ENCODE measurements at places on chromosomes 5 and 9.

DNA sequence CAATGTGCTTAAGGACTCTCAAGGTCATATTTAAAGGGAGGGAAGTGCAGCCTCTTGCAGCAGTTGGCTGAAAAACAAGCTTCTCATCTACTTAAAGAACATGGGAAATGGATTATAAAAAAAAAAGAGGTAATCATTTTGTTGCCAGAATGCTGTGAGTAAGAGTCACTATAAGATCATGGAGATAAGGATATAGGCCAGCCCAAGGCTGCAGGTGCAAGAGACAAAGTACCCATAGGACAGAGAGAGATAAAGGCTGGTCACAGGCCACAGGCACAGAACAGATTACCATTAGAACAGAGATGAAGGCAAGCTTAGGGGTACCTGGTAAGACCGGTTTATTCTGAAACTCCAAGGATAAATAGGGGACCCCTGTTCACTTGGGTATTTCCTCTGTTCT, 70.5 kb downstream of the CDKN2A start:
- no peak for DNase-seq

GRCh38 chr5:139486201-139486600, 3.6 kb upstream of the STING1 start:
- no peak for DNase-seq

DNA sequence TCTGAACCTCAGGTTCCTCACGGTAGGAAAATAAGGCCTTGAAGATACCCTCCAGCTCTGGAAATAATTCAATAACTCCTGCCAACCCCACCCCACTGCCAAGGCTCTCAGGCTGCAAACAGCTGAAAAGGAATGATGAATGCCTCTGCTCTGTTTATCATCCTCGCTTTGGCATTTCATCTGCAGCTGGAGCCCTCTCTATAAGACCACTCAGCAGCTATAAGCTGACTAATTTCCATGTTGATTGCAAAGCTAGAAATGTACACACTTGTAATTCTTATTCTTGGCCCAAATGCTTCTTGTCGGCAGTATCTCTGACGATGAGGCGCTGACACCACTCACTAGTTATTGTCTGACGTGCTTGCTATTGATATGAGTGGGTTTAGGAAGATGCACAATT, 408.4 kb upstream of the NMUR2 start:
- no peak for DNase-seq

GRCh38 chr9:35114113-35114839, 1.4 kb downstream of the ATOSB start:
- peak; percentile 97 for DNase-seq

DNA sequence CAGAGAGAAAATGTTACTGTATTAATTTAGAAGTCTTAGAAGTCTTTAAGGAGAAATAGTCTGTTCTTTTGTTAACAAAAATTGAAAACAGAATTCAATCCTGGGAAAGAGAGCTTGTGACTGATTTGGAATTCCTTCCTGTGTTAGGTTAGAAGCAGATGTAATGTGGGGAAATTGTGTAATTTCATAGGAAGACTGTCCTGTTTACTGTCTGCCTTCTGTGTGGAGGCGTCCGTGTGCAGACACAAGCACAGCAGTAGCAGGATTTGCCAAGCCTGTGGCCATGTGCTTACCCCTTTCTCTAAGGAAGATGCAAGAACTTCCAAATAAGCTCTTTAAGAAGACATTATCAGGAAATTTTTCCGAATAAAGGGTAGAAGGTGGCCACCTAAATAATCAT, 36.7 kb upstream of the F2R start:
- DNase-seq: no peak

DNA sequence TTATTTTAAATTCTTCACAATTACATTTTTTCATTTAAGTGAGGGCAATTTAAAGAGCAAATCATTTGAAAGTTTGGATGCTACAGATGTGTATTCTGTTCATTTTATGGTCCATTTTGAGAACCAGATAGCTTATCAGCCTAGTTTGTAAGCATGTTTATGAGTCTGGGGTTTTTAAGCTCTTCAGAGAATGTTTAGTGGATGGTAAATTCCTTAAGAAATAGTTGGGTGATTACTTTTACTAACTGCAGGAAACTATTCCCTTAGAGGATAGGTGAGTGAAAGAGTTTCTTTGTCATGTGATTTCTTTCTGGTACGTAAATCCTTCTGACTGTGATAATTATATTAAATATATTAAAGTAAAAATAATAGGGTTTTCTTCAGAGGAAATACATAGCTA, 17.6 kb downstream of the RASGRF2 start:
- DNase-seq: no peak

GRCh38 chr5:8650186-8650585, 781.2 kb downstream of the MTRR start:
- peak; percentile 27 for DNase-seq

DNA sequence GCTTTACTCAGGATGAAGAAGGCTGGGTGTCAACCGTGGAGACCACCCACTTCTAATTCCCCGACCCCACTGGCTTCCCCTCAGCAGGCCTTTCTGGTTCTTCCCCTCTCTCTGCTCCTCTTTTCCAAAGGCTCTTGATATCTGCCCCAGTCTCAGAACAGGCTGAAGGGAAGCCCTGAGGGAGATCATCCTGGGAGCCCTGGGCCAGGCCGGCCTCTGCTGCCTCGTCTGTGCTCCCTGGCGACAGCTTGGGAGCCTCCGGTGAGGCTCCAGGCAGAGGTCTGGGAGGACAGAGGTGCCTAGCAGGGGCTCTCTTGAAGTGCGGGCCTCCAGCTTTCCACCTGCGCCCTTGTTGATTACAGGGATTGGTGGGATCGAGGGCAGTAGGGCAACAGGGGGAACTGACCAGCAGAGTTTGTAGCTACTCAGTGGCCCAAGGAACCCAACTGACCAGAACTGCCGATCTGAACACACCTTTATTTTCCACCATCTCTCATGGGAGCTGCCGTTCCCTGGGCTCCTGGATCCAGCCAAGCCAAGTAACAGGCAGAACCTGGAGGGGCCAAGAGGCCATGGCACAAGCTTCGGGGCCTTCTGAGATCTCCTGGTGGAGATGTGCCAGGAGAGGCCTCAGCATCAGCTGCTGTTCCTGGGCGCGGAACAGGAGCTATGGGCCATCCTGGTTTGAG, 198.5 kb downstream of the CACNA1B start:
- DNase-seq: no peak

DNA sequence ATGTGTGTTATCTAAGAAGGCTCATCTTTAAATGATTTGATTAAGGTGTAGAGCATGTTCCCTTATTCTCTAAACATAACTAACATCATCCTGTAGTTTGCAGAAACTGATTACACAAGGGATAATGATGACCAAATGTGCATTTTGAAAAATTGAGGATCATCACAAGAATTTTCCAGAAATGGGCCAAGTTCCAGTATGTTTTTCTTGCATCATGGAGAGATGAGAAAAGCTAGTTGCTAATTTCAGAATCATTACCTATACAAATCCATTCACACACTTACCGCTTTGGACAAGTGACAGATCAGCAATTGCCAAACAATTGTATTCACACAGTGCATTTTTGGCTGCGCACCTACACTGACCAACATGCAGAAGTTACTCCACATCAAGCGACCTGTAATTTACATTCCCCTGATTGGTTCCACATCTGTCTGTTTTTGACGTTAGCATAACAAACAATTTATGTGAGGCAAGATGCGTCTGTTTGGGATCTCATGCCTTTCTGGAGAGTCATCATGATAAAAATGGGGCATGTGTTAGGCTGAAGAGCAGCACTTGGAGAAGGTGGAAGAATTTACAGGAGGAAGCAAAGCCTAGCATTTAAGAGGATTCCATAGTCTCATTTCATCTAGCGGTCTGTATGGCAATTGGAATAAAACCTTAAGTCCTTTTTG, 2.8 kb upstream of the BNC2 start:
- peak; percentile 22 for DNase-seq

GRCh38 chr5:2530609-2531008, 220.9 kb downstream of the IRX2 start:
- DNase-seq: no peak

DNA sequence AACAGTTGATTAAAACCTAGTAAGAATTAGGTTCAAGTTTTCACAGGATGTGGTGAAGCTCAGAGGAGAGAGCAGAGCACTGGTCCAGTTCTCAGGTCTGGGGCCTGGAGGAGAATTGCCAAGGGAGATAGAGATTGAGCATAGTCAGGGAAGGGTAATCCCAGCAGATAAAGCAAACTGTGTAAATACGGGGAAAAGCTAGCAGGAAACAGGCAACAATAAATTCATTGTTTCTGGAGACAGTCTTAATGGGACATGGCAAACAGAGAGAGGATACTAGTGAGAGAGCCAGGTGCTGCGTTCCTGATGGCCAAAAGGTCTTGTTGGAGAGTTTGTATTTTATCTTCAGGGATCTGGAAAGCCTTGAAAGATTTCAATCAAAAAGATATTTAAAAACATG, 333.0 kb downstream of the PDE4D start:
- no peak for DNase-seq

- no peak for DNase-seq
Observed at GRCh38 chr9:3191715-3192114, 334.1 kb downstream of the RFX3 start.

DNA sequence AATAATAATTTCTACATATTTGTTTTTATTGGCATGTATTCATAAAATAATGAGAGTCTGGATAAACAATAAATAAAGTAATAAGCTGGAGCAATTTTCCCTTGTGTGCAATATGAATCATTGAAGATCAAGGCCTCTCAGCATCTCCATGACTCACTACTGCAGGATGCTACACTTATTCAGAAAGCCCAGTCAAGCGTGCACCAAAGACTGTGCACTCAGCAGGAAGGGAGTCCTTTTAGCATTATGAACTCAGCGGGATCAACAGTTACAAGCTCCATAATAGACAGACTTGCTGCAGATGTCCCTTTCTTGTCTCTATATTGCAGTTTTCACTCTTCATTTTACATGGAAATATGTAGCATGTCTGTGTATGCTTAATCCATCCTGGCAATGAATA, 485.3 kb downstream of the CDH9 start:
- DNase-seq: peak; percentile 89

GRCh38 chr9:125074976-125075375, 68.4 kb downstream of the SCAI start:
- DNase-seq: peak; percentile 26

DNA sequence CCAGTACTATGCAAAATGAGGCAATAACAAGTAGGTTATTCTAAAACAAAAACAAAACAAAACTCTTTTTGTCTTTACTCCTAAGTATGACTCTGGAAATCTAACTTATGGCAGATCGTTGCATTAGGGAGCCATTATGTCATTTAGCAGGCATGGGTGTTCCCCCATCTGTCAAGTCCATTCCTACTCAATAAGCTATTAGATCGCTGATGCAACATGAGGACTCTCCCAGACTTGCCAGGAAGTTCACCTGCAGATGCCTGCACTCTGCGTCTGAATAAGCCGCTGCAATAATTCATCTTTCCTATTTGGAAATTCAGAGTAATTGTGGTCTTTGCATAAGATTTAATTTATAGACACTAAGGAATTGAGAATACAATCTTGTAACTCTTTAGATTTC, 585.0 kb downstream of the KIF4B start:
- no peak for DNase-seq

DNA sequence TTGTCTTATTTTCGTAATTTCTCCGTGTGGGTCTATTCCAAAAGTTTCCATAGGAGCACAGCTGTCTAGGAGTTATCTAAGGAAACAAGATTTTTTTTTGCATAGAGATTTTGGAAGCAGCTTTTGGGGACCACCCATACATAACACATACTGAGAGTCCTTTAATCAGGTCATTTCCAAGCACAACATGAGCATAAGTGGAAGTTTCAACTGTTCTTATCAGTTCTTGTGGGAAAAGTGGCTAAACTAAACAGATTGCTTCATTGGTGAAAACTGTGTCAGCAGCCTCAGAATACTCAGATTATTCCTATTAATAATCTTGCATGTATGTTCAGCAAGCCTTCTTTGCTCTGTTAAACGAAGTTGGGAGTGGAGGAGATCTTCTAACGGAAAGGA, 153.6 kb upstream of the TYRP1 start:
- DNase-seq: no peak

GRCh38 chr5:113939988-113940387, 421.9 kb upstream of the KCNN2 start:
- DNase-seq: no peak

GRCh38 chr5:68214482-68215207, 911 bp upstream of the PIK3R1 start:
- DNase-seq: peak; percentile 28

DNA sequence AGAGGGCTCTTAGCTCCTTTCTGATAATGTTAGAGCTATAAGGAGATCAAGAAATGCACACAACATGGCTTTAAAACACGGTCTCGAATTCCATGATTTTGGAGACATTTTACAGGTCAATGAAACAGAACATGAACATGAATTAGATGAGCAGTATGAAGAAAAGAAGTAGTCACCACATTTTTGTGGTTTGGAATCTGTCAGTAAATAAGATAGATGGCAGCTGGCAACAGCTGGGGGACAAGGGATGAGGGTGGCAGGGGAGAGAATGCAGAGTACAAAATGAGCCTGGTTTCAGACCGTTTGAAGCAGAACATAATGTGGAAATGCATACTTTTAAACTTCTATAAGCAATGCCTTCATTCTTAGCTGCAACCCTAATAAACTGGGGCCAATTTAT, 107.1 kb downstream of the OXCT1 start:
- peak; percentile 77 for DNase-seq

- DNase-seq: peak; percentile 33
Observed at GRCh38 chr5:32711362-32711680, 200 bp downstream of the NPR3 start.

GRCh38 chr9:81718244-81718643, 28.9 kb upstream of the TLE1 start:
- DNase-seq: no peak

- no peak for DNase-seq
Observed at GRCh38 chr9:5382479-5382878, 42.8 kb upstream of the RLN1 start.

GRCh38 chr9:123049589-123050222, 16.2 kb downstream of the GPR21 start:
- no peak for DNase-seq

DNA sequence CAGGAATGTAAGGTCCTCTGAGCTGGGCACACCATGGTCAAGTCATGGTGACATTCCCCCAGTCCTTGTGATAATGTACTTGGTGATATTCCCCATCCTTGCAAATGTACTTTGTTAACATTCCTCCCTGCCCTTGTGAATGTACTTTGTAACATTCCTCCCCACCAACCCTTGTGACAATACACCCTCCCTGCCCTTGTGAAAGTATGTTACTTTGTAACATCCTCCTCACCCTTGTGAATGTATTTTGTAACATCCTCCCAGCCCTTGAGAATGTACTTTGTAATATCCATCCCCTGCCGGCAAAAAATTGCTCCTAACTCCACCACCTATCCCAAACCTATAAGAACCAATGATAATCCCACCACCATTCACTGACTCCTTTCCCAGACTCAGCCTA, 53.3 kb downstream of the RAPGEF6 start:
- no peak for DNase-seq

DNA sequence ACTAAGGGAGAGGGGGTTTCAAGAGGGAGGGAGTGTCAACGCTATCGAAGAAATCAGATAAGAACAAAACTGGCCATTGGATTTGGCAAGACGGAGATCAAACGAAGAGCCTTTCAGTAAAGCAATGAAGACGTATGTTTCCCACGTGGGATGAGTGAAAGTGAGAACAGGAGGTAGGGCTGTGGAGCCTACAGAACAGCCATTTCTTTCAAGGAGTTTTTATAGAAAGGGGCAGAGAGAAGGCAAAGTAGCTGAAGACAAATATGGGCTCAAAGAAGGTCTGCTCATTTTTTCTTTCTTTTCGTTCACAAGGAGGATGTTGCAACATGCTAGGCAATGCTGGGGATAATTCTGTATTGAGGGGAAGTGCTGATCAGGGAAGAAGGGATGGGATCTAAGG, 98.3 kb downstream of the SUSD1 start:
- no peak for DNase-seq

GRCh38 chr9:110125763-110126351, 82.1 kb downstream of the C9orf152 start:
- DNase-seq: no peak

GRCh38 chr5:155625897-155626543, 612.5 kb downstream of the KIF4B start:
- DNase-seq: no peak

Data from astrocyte of the spinal cord (primary cell).